ENCODE measurements at places on chromosomes 2 and 18. TPM values are rescaled to one million over a fixed set of nuclear protein-coding genes. Genes with fewer than 3 reads are reported as not detected.

DNA sequence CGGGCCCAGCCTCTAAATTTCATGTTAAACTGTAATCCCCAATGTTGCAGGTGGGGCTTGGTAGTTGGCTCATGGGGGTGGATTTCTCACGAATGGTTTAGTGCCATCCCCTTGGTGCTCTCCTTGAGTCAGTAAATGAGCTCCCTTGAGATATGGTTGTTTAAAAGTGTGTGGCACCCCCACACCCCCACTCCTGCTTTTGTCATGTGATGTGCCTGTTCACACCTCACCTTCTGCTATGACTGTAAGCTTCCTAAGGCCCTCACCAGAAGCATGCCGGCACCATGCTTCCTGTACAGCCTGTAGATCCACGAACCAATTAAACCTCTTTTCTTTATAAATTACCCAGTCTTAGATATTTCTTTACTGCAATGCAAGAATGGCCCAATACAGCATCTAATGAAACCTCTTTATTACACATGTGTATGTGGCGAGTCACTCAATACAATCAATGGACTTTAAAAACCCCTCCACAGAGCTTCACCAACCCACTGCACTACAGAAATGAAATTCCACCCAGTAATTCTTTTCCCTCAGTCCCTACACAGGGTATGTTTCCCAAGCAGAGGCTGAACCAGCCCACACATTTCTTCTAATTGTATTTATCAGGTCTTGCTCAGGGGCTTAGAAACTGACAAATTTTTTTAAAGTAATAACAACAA lies 47.3 kb downstream of the WDFY1 start:
- H3K27me3 ChIP-seq: no peaks in the 10 kb centered on the region
- H3K4me1 ChIP-seq: no peaks in the 10 kb centered on the region
- no peak for DNase-seq
- no peak overlapping the region for H3K27ac ChIP-seq
- H3K36me3 ChIP-seq: no peaks in the 10 kb centered on the region
- H3K4me3 ChIP-seq: no peak overlapping the region

DNA sequence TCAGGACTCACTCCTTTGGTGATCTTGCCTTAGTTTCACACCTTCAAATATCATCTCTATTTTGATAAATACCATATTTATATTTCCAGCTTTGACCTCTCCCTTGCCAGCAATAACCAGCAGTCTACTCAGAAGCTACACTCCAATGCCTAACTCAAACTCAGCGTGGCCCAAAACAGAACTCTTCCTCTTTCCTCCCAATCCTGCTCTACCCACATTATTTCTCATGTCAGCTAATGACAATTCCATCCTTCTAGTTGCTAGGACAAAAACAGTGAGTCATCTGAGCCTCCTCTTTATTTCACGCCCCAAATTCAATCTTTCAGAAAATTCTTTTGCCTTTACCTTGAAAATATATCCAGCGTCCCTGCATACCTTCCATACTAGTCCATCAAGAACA lies 23.5 kb downstream of the CYRIA start:
- no peak for DNase-seq
- peaks cover 19% of the 10 kb centered on the region for H3K4me1 ChIP-seq
- no peak overlapping the region for H3K4me3 ChIP-seq
- H3K36me3 ChIP-seq: no peaks in the 10 kb centered on the region
- no peaks in the 10 kb centered on the region for H3K27me3 ChIP-seq

GRCh38 chr18:55794288-55795052 lies 206.5 kb upstream of the TCF4 start:
- H3K4me1 ChIP-seq: no peaks in the 10 kb centered on the region
- no peak for DNase-seq
- H3K36me3 ChIP-seq: no peaks in the 10 kb centered on the region
- no peak overlapping the region for H3K4me3 ChIP-seq
- H3K27ac ChIP-seq: peak overlapping the region; percentile 76

GRCh38 chr2:109379507-109379906 lies 234.3 kb downstream of the SEPTIN10 start:
- H3K27ac ChIP-seq: no peak overlapping the region
- no peaks in the 10 kb centered on the region for H3K36me3 ChIP-seq
- peak; percentile 3 for DNase-seq
- no peak overlapping the region for H3K4me3 ChIP-seq
- no peaks in the 10 kb centered on the region for H3K27me3 ChIP-seq

GRCh38 chr18:903701-904100 lies 970 bp upstream of the ADCYAP1 start:
- no peaks in the 10 kb centered on the region for H3K36me3 ChIP-seq
- no peaks in the 10 kb centered on the region for H3K4me1 ChIP-seq
- no peak for DNase-seq

- H3K4me1 ChIP-seq: no peaks in the 10 kb centered on the region
- no peak overlapping the region for H3K4me3 ChIP-seq
- DNase-seq: no peak
- no peak overlapping the region for H3K27ac ChIP-seq
Observed at GRCh38 chr2:236993-237539, 26.8 kb downstream of the SH3YL1 start.

DNA sequence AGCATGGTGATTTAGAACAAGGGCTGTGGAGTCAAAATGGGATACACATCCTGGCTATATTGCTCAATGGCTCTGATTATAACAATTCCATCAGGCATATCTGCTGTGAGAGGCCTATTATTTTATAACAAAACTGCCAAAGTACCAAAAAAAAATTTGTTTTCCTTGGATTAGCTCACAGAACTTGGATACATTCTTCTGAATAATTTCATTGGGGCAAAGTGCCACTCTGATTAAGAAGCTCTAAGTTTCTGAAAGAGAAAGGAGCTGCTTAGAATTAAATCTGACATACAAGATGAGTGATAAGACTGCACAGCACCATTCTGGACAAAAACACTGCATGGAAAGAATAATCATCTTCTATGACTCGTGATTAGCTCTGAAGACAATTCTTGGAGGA lies 85.7 kb downstream of the SMC6 start:
- no peak overlapping the region for H3K27ac ChIP-seq
- no peak for DNase-seq
- no peaks in the 10 kb centered on the region for H3K36me3 ChIP-seq
- no peak overlapping the region for H3K4me3 ChIP-seq
- no peaks in the 10 kb centered on the region for H3K4me1 ChIP-seq

DNA sequence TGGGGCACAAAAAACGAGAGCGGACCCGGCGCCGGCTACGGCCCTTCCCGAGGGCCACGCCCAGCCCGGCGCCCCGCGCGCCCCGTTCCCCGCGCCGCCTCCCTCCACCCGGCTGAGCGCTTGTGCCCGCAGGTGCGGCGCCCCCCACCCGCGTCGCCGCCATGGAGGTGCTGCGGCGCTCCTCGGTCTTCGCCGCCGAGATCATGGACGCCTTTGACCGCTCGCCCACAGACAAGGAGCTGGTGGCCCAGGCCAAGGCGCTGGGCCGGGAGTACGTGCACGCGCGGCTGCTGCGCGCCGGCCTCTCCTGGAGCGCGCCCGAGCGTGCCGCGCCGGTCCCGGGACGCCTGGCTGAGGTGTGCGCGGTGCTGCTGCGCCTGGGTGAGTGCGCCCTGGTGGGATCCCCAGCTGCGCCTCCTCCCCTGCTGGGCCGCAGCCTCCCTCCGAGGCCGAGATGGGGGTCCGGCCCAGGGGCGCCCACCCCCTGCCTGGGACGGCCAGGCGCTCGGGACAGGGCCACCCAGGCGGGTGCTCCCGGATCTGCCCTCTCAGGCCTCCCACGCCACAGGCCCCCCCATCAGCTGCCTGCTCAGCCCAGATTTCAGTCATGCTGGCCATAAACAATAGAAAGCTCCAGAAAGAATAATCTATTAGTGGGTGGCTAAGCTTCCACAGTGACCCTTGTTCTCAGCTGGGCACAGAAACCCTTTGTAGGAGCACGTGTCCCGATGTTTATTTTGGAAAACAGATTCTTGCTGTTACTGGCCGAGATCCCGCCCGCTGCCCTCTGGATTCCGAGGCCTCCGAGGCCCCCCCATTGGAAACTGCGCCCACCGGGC lies 997 bp downstream of the BOK start:
- peaks cover 13% of the 10 kb centered on the region for H3K4me1 ChIP-seq
- H3K27ac ChIP-seq: peak overlapping the region; percentile 73
- no peak for DNase-seq
- H3K27me3 ChIP-seq: no peaks in the 10 kb centered on the region

DNA sequence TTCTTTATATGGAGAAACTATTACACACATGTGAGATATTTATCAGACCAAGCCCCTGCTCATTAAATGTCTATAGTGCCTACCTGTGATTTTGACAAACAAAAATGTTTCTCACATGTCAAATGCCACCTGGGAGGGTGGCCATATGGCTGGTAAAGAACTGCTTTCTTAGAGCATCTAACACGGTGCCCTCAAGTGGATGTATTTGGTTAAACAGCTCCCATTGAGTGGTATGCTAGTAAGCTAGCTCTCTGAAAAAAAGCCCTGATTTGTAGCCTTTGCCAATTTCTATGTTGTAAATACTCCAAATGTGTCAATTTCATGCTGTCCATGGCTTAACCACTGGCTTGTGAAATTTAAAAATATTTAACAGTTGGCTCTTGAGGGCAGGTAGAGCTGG lies 94.6 kb downstream of the PMAIP1 start:
- no peak overlapping the region for H3K27ac ChIP-seq
- H3K36me3 ChIP-seq: no peaks in the 10 kb centered on the region
- no peak overlapping the region for H3K4me3 ChIP-seq
- H3K4me1 ChIP-seq: no peaks in the 10 kb centered on the region
- DNase-seq: no peak
- H3K27me3 ChIP-seq: no peaks in the 10 kb centered on the region

DNA sequence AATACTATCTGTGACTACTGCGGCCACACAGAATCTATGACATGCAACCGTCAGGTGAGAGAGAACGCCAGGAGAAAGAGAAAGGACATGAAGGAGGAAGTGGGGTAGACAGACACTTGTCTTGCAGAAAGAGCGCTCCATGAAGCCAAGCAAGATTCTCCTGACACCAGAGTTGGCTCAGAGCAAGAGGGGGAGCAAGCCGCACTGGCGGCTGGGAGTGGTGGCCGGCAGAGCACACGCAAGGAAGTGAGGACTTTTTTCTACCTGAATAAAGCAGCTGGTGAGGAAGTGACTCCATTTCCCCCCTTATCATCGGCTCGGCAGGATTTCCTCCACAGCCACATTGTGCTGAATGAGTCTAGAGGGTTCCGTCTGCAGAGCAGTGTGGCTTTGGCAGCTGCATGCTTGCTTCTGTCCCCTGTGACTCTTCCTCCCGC lies 181.6 kb downstream of the BCL2 start:
- no peak for DNase-seq
- H3K4me1 ChIP-seq: no peaks in the 10 kb centered on the region
- H3K36me3 ChIP-seq: no peaks in the 10 kb centered on the region
- no peak overlapping the region for H3K4me3 ChIP-seq
- no peaks in the 10 kb centered on the region for H3K27me3 ChIP-seq

- H3K4me3 ChIP-seq: no peak overlapping the region
- no peak overlapping the region for H3K27ac ChIP-seq
- H3K4me1 ChIP-seq: no peaks in the 10 kb centered on the region
- peaks cover 19% of the 10 kb centered on the region for H3K27me3 ChIP-seq
- DNase-seq: no peak
Observed at GRCh38 chr2:219001577-219002394, 8.6 kb upstream of the CRYBA2 start.

GRCh38 chr2:171316220-171316619 lies 117.6 kb downstream of the METTL8 start:
- no peak overlapping the region for H3K27ac ChIP-seq
- no peak overlapping the region for H3K4me3 ChIP-seq
- no peaks in the 10 kb centered on the region for H3K4me1 ChIP-seq
- no peak for DNase-seq
- no peaks in the 10 kb centered on the region for H3K36me3 ChIP-seq
- H3K27me3 ChIP-seq: no peaks in the 10 kb centered on the region

DNA sequence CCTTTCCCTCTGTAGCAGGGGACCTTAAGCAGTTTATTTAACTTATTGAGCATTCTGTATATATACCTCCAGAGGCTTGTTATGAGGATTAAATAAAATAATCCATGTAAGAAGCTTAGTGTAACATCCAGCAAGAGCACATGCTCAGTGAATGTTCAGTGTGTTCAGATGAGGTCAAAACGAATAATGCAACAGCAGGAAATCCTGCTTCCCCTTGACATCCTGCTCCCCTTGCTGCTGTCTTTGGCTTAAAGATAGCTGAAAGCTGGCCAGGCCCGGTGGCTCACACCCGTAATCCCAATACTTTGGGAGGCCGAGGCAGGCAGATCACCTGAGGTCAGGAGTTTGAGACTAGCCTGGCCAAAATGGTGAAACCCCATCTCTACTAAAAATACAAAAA lies 68.7 kb downstream of the COL4A4 start:
- no peaks in the 10 kb centered on the region for H3K4me1 ChIP-seq
- H3K4me3 ChIP-seq: no peak overlapping the region
- H3K27me3 ChIP-seq: no peaks in the 10 kb centered on the region
- no peak overlapping the region for H3K27ac ChIP-seq

GRCh38 chr18:681985-682384 lies 24.5 kb downstream of the TYMS start:
- no peak for DNase-seq
- H3K27me3 ChIP-seq: no peaks in the 10 kb centered on the region
- no peaks in the 10 kb centered on the region for H3K36me3 ChIP-seq
- H3K4me3 ChIP-seq: no peak overlapping the region
- no peaks in the 10 kb centered on the region for H3K4me1 ChIP-seq

- no peak overlapping the region for H3K27ac ChIP-seq
- H3K4me3 ChIP-seq: no peak overlapping the region
- no peak for DNase-seq
- H3K36me3 ChIP-seq: no peaks in the 10 kb centered on the region
Observed at GRCh38 chr2:66034467-66034866, 400.5 kb upstream of the MEIS1 start.

- H3K27ac ChIP-seq: no peak overlapping the region
- H3K4me3 ChIP-seq: no peak overlapping the region
- no peaks in the 10 kb centered on the region for H3K4me1 ChIP-seq
- no peak for DNase-seq
- no peaks in the 10 kb centered on the region for H3K36me3 ChIP-seq
Observed at GRCh38 chr2:37307500-37307899, 17.1 kb downstream of the PRKD3 start.

- no peaks in the 10 kb centered on the region for H3K36me3 ChIP-seq
- peaks cover 4% of the 10 kb centered on the region for H3K4me1 ChIP-seq
- no peaks in the 10 kb centered on the region for H3K27me3 ChIP-seq
- no peak for DNase-seq
Observed at GRCh38 chr2:100253786-100254185, 68.5 kb downstream of the LONRF2 start.

DNA sequence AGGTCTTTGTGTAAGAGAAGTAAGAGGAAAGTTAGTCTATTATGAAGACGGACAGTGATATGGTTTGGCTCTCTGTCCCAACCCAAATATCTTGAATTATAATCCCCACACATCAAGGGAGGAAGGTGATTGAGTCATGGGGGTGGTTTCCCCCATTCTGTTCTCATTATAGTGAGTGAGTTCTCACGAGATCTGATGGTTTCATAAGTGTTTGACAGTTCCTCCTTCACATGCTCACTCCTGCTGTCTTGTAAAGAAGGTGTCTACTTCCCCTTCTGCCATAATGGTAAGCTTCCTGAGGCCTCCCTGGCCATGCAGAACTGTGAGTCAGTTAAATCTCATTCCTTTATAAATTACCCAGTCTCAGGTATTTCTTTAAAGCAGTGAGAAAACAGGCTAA lies 67.6 kb downstream of the NEURL3 start:
- H3K4me3 ChIP-seq: no peak overlapping the region
- H3K36me3 ChIP-seq: no peaks in the 10 kb centered on the region
- H3K27me3 ChIP-seq: no peaks in the 10 kb centered on the region
- no peak overlapping the region for H3K27ac ChIP-seq
- no peak for DNase-seq
- H3K4me1 ChIP-seq: no peaks in the 10 kb centered on the region

The WDSUB1 gene
- total RNA-seq: 7.9 TPM

The TOGARAM2 gene
- total RNA-seq: not detected

The C1QL2 gene
- total RNA-seq: not detected

The NEU4 gene
- total RNA-seq: not detected

The CYP1B1 gene
- total RNA-seq: 42.8 TPM

The NCKAP5 gene
- total RNA-seq: 3.3 TPM

The POU3F3 gene
- total RNA-seq: not detected

The TUBA3E gene
- total RNA-seq: not detected

The IMPACT gene
- 24.0 TPM for total RNA-seq

The SERPINB13 gene
- not detected for total RNA-seq
